ENCODE measurements at places on chromosomes 7 and 10.
A peak's percentile ranks its signal among the peaks of the same experiment; 100 is the strongest.

DNA sequence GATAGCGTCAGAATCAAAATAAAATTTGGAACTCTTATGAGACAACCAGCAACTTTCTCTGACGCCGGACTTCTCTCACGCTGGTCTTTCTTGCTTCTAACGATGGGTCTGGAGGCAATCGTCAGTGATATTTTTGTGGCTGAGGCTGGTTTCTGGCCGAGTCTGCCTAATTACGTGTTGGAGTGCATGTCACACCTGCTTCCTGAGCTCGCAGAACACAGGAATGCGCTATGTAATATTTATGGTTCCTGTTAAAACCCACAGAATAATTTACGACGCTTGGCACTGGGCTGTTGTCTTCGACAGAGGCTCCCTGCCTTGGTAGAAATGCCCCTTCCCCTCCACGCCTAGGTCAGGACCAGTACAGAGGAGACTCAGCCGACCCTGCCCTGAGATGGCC is 64.9 kb downstream of the NPTX2 start:
- no peak for DNase-seq

DNA sequence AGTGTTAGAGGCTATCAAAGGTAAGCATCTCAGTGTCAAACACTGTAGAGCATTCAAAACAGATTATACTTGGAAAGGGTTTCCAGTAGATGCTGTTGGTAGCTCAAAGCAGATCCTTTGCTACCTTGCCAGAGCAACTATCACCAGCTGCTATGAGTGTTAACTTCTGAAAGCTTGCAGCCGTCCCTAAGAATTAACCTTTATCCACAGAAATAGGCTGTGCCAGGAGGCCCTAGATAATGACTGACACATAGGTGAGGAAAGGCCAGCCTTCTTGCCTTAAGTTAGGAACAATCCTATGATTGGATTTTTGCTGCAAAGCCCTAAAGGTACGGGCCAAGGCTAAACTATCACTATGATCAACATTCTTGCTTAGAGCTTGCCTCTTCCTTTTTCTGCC is 263.2 kb downstream of the DGKB start:
- no peak for DNase-seq

- DNase-seq = no peak
Measured at GRCh38 chr10:62625484-62625883, 179.0 kb upstream of the ADO start.

DNA sequence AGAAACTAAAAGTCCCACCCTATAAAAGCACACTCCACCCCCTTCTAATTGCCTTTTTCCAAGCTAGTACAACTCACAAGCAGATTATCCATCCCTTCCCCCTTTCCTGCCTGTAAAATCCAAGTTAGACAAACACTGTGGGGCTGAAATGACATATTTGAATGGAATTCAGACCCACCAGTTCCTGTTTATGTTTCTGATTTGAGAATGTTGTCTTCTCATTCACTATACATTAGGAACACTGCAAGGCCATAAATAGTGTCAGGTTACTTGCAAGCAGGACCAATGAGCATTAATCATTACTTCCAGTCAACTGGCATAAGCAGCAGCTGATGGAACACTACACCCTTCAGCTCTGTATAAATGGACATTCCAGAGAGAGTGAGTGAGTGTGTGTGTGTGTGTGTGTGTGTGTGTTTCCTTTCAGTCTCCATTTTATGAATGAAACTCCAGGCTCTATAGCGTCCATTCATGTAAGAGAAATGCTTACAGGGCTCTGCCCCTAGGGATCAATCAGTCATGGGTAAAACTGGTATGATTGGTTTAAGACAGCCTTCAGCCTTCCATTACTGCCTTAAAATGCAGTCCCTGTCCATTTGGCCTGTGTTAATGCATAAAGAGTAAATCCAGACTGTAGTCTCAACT is 69.3 kb downstream of the ETV1 start:
- peak; percentile 99 for DNase-seq

GRCh38 chr7:57423768-57424167 is 26.2 kb upstream of the ZNF716 start:
- DNase-seq = no peak

DNA sequence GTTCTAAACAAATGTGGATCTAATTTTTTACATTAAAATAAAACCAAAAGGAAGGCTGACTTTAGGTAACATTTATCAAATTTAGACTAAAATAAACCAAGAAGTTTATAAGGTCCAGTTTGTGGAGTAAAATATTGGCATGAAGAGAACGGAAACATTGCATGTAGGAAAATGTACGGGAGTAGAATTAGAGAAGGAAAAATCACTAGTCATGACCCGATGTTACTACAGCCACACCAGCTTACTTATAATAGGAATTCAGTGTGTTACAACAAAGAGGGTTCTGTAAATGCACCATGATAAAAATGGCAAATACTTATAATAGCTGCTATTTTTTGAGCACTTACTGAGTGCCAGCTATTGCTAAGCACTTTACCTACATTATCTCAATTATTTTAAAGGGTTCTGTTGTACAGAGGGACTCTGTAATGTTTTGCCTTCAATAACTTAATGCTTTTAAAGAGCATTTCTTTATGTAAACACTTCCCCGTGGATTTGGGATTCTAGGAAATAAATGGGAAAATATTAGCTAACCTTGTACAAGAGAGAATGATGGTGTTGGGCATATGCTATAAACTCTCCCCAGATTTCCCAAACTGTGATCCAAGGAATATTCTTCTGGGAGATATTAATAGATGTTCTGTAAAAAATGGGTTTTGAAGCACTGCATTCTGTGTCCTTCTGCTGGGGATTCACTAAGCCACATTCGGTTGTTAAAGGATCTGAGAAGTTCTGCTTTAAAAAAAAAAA is 296.7 kb downstream of the BBS9 start:
- DNase-seq = no peak

DNA sequence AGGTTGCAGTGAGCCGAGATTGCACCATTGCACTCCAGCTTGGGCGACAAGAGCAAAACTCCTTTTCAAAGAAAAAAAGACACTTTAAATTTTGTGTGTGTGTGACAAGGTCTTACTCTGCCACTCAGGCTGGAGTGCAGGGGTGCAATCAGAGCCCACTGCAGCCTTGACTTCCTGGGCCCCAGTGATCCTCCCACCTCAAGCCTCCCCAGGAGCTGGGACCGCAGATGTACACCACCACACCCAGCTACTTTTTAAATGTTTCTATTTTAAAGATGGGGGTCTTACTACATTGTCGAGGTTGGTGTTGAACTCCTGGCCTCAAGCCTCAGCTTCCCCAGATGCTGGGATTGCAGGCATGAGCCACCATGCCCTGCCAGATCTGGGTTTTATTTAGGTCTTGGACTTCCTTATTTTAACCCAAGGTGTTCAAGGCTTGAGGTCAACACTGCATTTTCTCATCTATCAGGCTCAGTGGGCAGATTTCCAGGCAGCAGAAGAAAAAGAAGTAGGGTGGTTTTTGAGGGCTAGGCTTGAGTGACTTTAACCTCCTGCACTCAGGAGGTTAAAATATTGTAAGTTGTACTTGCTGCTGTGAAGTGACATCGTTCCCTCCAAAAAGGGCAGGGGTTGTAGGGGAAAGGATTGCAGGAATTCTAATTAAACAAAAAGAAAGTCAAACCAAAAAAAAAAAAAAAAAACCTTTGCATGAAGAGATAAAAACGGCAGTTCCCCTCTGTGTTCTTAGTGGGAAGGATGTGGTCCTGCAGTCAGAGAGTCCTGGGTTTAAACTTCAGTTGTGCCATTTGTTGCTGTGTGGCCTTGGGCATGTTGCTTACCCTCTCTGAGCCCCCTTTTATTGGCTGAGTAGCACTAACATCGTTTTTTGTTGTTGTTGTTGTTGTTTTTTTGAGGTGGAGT is 71.5 kb downstream of the CARD11 start:
- no peak for DNase-seq

GRCh38 chr7:7257899-7258692 is 75.8 kb downstream of the C1GALT1 start:
- DNase-seq = no peak

DNA sequence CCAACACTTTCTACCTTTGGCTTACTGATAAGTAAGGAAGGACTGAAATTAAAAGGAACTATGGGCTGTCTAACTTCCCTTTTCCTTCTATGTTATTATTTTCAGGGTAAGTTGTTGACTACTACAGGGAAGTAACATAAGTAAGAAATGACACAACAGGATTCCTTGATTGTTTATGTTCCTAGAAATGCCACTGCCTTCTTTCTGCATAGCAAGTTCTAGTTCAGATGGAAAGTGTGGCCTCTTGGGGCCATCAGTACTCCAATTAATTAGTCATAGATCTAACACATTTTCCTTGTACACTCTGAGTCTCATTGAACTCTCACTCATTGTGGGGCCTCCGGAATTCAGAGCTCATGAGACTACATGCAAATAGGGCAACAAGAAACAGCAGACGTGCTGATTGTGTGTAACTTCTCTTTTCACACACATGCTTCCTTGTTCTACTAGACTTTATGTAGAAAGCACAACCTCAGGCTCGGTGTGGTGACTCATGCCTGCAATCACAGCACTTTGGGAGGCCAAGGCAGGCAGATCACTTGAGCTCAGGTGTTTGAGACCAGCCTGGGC is 35.3 kb upstream of the HIBADH start:
- no peak for DNase-seq

GRCh38 chr10:52551046-52551445 is 221.5 kb downstream of the MBL2 start:
- DNase-seq = no peak

DNA sequence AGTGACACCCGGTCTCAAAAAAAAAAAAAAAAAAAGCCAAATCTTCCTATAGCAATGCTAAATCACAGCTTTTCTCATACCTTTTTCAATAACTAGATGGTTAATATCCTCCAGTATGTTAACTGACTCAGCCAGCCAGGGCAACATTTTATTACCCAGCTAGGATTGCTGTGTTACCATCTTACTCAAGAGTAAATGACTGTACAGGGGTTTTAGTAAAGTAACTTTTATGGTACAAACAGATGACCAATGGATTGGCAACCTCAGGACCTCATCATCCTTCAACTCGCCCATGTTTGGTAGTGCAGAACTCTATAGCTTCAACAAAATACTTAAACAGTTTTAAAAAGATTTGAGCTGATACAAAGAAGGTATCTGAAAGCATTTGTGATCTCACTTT is 59.5 kb downstream of the HBP1 start:
- no peak for DNase-seq

GRCh38 chr7:2821161-2821841 is 22.8 kb downstream of the GNA12 start:
- DNase-seq = no peak

GRCh38 chr10:62171791-62172190 is 96.9 kb downstream of the RTKN2 start:
- DNase-seq = no peak

GRCh38 chr7:99366646-99367045 is 7.9 kb upstream of the ARPC1B start:
- DNase-seq = no peak

DNA sequence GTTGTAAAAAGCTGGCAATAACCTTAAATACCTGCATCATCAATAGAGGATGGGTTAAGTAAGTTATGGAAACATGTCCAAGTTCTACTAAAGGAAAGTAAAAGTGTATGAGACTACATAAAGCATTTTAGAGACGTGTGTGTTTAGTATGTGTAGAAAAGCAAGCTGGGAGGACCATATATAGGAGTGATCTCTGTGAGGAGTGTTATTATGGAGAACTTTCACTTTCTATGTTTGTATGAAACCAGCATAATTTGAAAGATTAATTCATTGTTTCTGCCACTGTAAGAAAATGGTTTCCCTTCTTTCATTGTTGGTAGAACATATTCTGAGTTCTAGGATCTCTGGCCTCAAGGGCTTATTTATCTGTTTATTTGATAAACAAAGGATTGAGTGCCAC is 19.2 kb upstream of the PDLIM1 start:
- DNase-seq = no peak

- no peak for DNase-seq
Measured at GRCh38 chr7:149161241-149161848, 14.1 kb downstream of the ZNF398 start.

DNA sequence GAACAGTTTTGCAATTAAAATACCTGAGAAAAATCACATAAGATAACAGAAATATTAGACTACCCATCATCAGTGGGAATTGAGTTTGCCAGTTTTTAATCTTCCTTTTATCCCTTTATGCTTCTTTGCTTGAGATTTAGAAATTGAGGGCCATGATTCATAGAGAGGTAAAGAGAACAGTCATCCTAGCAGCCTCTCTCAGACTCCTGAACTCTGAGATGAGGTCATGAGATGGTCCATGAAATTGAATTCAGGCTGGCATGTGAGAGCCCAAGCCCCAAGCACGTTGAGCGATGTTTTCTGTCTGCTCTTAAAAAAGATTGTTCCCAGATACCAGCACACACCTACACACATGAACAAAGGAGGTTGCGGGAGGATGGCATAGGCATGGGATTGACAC is 91.1 kb downstream of the CREB5 start:
- no peak for DNase-seq

- no peak for DNase-seq
Measured at GRCh38 chr7:150976529-150977381, 1.4 kb downstream of the KCNH2 start.

DNA sequence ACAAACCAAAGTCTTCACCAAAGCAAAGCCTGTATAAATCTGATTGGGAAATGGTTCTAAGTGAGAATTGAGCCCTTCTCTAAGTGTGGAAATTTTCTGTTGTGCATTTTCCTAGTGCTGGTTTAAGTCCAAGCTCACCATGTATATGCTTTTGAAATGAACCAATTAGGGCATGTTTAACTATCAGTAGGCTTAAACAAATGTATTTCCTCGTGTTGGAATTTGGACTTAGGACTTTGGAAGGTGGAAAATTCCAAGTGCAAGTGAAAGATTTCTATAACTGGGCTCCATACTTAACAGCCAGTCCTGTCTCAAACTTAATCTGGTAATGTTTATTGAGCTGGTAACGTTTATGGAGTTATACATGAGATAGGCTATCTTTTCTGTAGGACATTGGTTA is 28.5 kb downstream of the CCNY start:
- no peak for DNase-seq
